Bronchial smooth muscle cell (primary cell): ENCODE measurements at places on chromosomes 7 and 10. TPM values are rescaled to one million over a fixed set of nuclear protein-coding genes. Genes with fewer than 3 reads are reported as not detected.

CXCL12 gene
- total RNA-seq: 54.7 and 125 TPM in 2 replicates

MKX gene
- total RNA-seq: not detected in 2 replicates

IFIT3 gene
- total RNA-seq: 19.0 and 19.7 TPM in 2 replicates

TET1 gene
- total RNA-seq: 1.9 and 3.0 TPM in 2 replicates

ERVW-1 gene
- total RNA-seq: not detected in 2 replicates

CCDC3 gene
- 0.16 and 0.17 TPM in 2 replicates for total RNA-seq

ADAM12 gene
- total RNA-seq: 9.1 and 11.5 TPM in 2 replicates

PGAM2 gene
- 0.09 and 0.63 TPM in 2 replicates for total RNA-seq

A1CF gene
- under 0.01 TPM in 1 of 2 replicates, not detected in the other for total RNA-seq

RAB18 gene
- total RNA-seq: 33.2 and 37.0 TPM in 2 replicates

ICA1 gene
- under 0.01 and 0.09 TPM in 2 replicates for total RNA-seq

CREB5 gene
- total RNA-seq: 2.7 and 15.9 TPM in 2 replicates

MYOZ1 gene
- total RNA-seq: under 0.01 and 0.43 TPM in 2 replicates

SLC13A1 gene
- total RNA-seq: not detected in 2 replicates

CYP3A4 gene
- not detected in 2 replicates for total RNA-seq

SPDYE9 gene
- not detected in 2 replicates for total RNA-seq

PPA1 gene
- 221 and 248 TPM in 2 replicates for total RNA-seq

HABP2 gene
- total RNA-seq: not detected in 2 replicates

PRKCQ gene
- under 0.01 and 0.17 TPM in 2 replicates for total RNA-seq

MYL10 gene
- not detected in 2 replicates for total RNA-seq

PDE6C gene
- not detected in 2 replicates for total RNA-seq

DOCK1 gene
- total RNA-seq: 97.9 and 121 TPM in 2 replicates

LBX1 gene
- total RNA-seq: under 0.01 TPM in 1 of 2 replicates, not detected in the other

HOXA10 gene
- under 0.01 TPM in 1 of 2 replicates, not detected in the other for total RNA-seq

MALRD1 gene
- total RNA-seq: 0.16 and 0.60 TPM in 2 replicates

RBM28 gene
- total RNA-seq: 9.0 and 11.2 TPM in 2 replicates

CALN1 gene
- not detected in 2 replicates for total RNA-seq

AGFG2 gene
- 3.0 and 4.3 TPM in 2 replicates for total RNA-seq

FKBP6 gene
- total RNA-seq: not detected in 2 replicates

MCM10 gene
- 0.34 and 1.3 TPM in 2 replicates for total RNA-seq

PON1 gene
- not detected in 2 replicates for total RNA-seq

TACC2 gene
- 2.5 and 3.9 TPM in 2 replicates for total RNA-seq

RPEL1 gene
- under 0.01 TPM in 1 of 2 replicates, not detected in the other for total RNA-seq

TNKS2 gene
- 44.0 and 53.0 TPM in 2 replicates for total RNA-seq

HOGA1 gene
- total RNA-seq: 0.34 and 1.4 TPM in 2 replicates

CALHM2 gene
- 21.8 and 31.4 TPM in 2 replicates for total RNA-seq

CTAGE4 gene
- 0.09 and 0.32 TPM in 2 replicates for total RNA-seq

EPDR1 gene
- total RNA-seq: 6.0 and 13.0 TPM in 2 replicates

TAS2R39 gene
- not detected in 2 replicates for total RNA-seq

KLF14 gene
- total RNA-seq: under 0.01 TPM in 1 of 2 replicates, not detected in the other

CYP26C1 gene
- total RNA-seq: under 0.01 TPM in 2 replicates

KCND2 gene
- 3.3 and 5.0 TPM in 2 replicates for total RNA-seq

AGBL3 gene
- 0.32 and 0.52 TPM in 2 replicates for total RNA-seq

FLNC gene
- 166 and 209 TPM in 2 replicates for total RNA-seq

MRLN gene
- total RNA-seq: not detected in 2 replicates

SLC26A5 gene
- under 0.01 TPM in 1 of 2 replicates, not detected in the other for total RNA-seq

KIAA1217 gene
- 0.26 and 1.4 TPM in 2 replicates for total RNA-seq

NUDT13 gene
- 1.5 and 1.6 TPM in 2 replicates for total RNA-seq

OTUD1 gene
- 2.7 and 4.6 TPM in 2 replicates for total RNA-seq

IKZF1 gene
- 0.16 TPM in 1 of 2 replicates, not detected in the other for total RNA-seq

POM121L12 gene
- total RNA-seq: not detected in 2 replicates
